B cell (primary cell): ENCODE measurements at places on chromosomes 7 and 10. TPM values are rescaled to one million over a fixed set of nuclear protein-coding genes. Genes with fewer than 3 reads are reported as not detected.

Gene CALD1
- 0.69 and 1.6 TPM in 2 replicates for total RNA-seq

Gene LIPM
- not detected in 2 replicates for total RNA-seq

Gene PPP1R3C
- total RNA-seq: not detected in 2 replicates

Gene CDC14C
- total RNA-seq: not detected in 2 replicates

Gene OSBPL3
- 67.6 and 80.6 TPM in 2 replicates for total RNA-seq

Gene CHCHD1
- 14.7 and 15.3 TPM in 2 replicates for total RNA-seq

Gene EFCAB10
- not detected in 2 replicates for total RNA-seq

Gene SVIL
- 0.74 and 1.5 TPM in 2 replicates for total RNA-seq

DNA sequence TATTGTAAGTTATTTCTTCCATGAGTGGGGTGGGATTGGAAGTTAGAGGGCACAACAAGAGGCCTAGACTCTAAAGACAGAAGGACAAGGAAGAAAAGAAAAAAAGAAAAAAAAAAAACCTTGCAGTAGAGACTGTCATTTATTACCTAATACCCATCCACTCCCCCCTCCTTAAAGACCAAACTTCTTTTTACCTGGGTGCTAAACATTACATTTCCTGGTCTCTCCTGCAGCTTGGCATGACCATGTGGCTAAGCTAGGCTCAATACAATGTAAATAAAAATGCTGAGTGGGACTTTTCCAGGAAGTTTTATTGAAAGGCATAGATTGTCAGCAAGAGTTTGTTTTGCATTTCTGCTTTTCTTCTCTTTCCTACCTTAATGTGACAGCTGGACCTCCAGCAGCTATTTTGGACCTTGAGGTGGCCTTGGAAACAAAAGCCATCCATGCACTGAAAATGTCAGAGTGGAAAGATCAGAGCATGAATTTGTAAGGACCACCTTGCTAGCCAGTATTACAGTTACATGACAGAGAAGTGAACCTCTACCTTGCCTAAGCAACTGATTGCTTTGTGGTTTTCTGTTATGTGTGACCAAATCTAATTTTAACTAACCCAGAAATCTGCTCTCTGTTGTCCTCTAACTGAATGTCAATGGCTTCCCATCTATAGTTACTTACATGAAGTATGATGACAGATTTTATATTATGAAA is 81.3 kb upstream of the SFMBT2 start:
- no peaks in the 10 kb centered on the region for H3K27me3 ChIP-seq
- no peak overlapping the region for H3K27ac ChIP-seq
- H3K4me1 ChIP-seq: peaks cover 36% of the 10 kb centered on the region
- H3K36me3 ChIP-seq: no peaks in the 10 kb centered on the region
- no peak for DNase-seq
- H3K4me3 ChIP-seq: no peak overlapping the region

DNA sequence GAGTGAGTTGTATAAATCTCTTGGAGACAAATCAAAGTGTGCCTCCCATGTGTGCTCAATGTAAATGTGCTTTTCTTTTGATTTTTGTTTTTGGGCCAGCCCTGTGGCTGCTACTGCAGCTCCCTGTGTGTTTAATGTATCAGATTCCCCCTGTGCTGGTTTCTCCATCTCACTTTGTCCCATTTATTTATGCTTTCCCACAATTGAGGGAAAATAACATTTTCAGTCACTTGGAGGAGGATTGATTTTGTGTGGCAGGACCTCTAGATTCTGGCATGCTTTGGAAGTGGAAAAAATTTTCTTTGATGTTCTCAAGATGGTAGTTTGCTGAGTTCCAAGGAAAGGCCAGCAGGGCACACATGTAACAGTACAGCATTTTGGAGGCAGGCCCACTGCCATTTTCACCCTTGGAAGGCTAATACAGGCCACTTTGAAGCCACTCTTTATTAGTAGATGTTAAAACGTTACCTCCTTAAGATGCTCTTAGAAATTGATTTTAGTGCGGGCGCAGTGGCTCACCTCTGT is 323.6 kb downstream of the BICC1 start:
- no peaks in the 10 kb centered on the region for H3K27me3 ChIP-seq
- H3K36me3 ChIP-seq: no peaks in the 10 kb centered on the region
- H3K27ac ChIP-seq: no peak overlapping the region

- no peaks in the 10 kb centered on the region for H3K27me3 ChIP-seq
- H3K36me3 ChIP-seq: no peaks in the 10 kb centered on the region
- H3K4me1 ChIP-seq: peaks cover 14% of the 10 kb centered on the region
- peak overlapping the region; percentile 82 for H3K4me3 ChIP-seq
- no peak for DNase-seq
- H3K27ac ChIP-seq: peak overlapping the region; percentile 96
Measured at GRCh38 chr10:101693651-101693977, 1.4 kb downstream of the FBXW4 start.

DNA sequence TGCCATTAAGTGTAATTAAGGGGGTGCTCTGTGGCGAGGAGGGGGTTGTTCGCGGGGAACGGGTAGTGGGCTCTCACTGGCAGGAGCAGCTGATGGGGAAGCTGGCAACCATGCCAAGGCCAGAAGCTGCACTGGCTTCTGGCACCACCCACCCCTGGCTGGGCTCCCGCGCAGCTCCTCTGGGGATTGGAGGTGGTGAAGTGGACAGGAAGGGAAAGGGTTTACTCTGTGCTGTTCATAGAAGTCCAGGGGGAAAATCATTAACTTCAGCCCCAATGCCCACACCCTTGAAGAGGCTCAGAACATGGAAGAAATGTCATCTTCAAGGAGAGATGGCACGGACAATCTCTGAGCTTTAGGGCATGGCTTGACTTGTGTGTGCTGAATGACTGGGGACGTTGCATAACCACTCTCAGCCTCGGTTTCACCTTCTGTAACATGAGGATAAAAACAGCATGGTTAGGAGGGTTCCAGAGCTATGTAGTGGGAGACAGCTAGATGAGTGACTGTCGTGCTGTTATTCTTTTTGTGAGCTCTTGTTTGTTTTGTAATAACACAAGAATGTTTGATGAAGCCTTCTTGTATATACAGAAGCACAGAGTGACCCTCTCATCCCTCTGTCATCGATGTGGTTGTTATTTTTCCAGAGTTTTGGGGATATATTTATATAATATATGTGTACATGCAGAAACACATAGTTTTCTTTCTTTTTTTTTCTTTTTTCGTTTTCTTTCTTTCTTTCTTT is 29.9 kb downstream of the KAZALD1 start:
- no peaks in the 10 kb centered on the region for H3K4me1 ChIP-seq
- DNase-seq: no peak
- no peaks in the 10 kb centered on the region for H3K27me3 ChIP-seq
- H3K27ac ChIP-seq: no peak overlapping the region

- no peak overlapping the region for H3K4me3 ChIP-seq
- H3K27ac ChIP-seq: no peak overlapping the region
- no peak for DNase-seq
- H3K4me1 ChIP-seq: peaks cover 29% of the 10 kb centered on the region
Measured at GRCh38 chr10:49298671-49298982, 343 bp upstream of the C10orf71 start.

GRCh38 chr7:1501487-1502270 is 2.5 kb downstream of the INTS1 start:
- H3K4me3 ChIP-seq: no peak overlapping the region
- H3K36me3 ChIP-seq: peaks cover 36% of the 10 kb centered on the region
- peaks cover 25% of the 10 kb centered on the region for H3K4me1 ChIP-seq
- H3K27ac ChIP-seq: no peak overlapping the region

- H3K4me1 ChIP-seq: no peaks in the 10 kb centered on the region
- DNase-seq: no peak
- no peaks in the 10 kb centered on the region for H3K36me3 ChIP-seq
- no peaks in the 10 kb centered on the region for H3K27me3 ChIP-seq
Measured at GRCh38 chr10:24042884-24043283, 166.1 kb upstream of the KIAA1217 start.

- H3K27ac ChIP-seq: no peak overlapping the region
- H3K4me1 ChIP-seq: no peaks in the 10 kb centered on the region
- no peaks in the 10 kb centered on the region for H3K27me3 ChIP-seq
- H3K36me3 ChIP-seq: no peaks in the 10 kb centered on the region
- no peak for DNase-seq
Measured at GRCh38 chr7:118252087-118252486, 27.6 kb downstream of the ANKRD7 start.

GRCh38 chr7:83301416-83301815 is 138.7 kb upstream of the PCLO start:
- no peak overlapping the region for H3K4me3 ChIP-seq
- H3K27ac ChIP-seq: no peak overlapping the region
- H3K4me1 ChIP-seq: no peaks in the 10 kb centered on the region
- H3K36me3 ChIP-seq: no peaks in the 10 kb centered on the region

- H3K4me1 ChIP-seq: no peaks in the 10 kb centered on the region
- no peak for DNase-seq
- no peak overlapping the region for H3K4me3 ChIP-seq
- H3K36me3 ChIP-seq: peaks cover 63% of the 10 kb centered on the region
Measured at GRCh38 chr7:152185558-152185957, 160.1 kb downstream of the GALNT11 start.

- H3K27me3 ChIP-seq: no peaks in the 10 kb centered on the region
- H3K27ac ChIP-seq: no peak overlapping the region
- H3K36me3 ChIP-seq: no peaks in the 10 kb centered on the region
- DNase-seq: no peak
Measured at GRCh38 chr7:85065888-85066485, 120.9 kb downstream of the SEMA3D start.

DNA sequence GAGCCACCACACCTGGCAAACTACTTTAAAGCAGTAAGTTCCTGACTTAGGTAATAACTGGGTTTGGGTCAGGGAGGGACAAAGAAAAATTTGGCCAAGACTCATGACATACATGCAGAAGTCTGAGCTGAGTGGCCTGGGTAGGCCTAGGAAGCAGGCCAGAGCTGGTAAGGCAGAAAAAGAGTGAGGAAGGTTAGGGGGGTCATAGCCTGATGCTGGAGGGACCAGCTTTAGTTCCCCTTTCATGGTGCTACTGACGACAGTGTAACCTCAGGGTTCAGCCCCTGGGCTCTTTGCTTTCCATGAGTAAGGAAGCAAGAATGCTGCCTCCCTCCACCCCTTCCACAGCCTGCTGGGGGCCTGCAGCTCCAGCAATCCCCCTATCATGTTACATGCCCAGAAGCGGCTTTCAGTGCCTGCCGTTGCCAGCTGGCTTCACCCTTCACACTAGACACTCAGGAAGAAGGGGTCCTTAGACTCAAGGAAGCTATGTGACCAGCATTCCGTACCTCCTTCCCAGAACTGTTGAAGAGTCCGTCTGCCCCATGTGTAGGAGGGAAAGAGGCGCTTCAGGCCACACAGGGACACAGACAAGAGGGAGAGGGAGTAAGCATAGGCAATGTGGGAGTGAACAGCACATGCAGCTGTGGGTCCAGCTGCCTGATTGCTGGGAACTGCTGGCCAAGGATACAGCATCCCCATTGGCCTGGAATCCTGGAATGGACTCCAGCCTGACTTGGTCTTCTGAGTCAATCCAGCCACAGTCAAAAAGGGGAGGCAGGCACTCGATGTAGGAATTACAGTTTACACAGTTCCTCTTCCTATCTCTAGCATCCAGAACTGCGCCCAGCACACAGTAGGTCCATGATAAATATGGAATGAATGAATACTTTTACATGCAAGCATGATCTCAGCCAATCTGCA is 4.1 kb upstream of the PLAU start:
- no peak overlapping the region for H3K4me3 ChIP-seq
- H3K4me1 ChIP-seq: peaks cover 20% of the 10 kb centered on the region
- no peaks in the 10 kb centered on the region for H3K36me3 ChIP-seq
- no peak for DNase-seq
- H3K27me3 ChIP-seq: peaks cover 35% of the 10 kb centered on the region

- H3K4me1 ChIP-seq: no peaks in the 10 kb centered on the region
- H3K27ac ChIP-seq: no peak overlapping the region
- H3K27me3 ChIP-seq: no peaks in the 10 kb centered on the region
- DNase-seq: peak; percentile 54
- H3K4me3 ChIP-seq: no peak overlapping the region
Measured at GRCh38 chr7:93245525-93246432, 13.6 kb downstream of the VPS50 start.

GRCh38 chr10:83617692-83618545 is 521.4 kb upstream of the GHITM start:
- H3K27me3 ChIP-seq: no peaks in the 10 kb centered on the region
- DNase-seq: no peak
- no peak overlapping the region for H3K4me3 ChIP-seq

DNA sequence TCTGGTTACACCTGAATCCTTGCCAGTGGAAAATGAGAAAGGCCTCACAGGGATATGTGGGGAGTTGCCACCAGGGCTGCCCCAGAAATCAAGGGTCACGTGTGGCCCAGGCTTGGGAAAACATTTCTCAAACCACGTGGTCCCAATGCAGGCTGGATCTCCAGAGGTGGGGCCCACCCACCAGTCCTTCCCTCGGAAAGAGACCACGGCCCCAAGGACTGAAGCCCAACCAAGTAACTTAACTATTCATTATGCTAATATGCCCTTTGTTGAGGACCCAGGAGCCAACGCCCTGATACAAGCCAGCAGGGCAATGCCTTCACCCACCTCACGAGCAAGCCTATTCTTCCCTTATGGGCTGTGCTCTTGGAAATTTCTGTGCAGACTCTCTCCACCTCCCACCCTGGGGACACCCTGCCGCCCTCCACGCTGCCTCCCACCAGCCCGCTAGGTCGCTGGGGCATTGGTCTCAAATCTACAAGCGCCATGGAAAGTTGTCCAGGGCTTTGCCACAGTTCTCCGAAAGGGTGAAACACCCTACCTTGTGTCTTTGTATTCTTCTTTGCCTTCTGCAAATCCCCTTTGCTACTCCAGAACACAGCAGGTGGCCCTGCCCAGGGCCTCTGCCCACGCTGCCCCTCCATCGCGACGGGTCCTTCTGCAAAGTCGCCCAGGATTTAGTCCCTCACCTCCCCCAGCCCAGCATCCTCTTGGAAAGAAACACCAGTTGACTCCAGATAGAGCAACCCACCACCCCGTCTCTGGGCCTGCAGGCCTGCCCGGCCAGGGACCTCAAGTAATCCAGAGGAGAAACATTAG is 8.8 kb downstream of the TNS3 start:
- H3K36me3 ChIP-seq: peaks cover 2% of the 10 kb centered on the region
- no peak for DNase-seq
- no peak overlapping the region for H3K27ac ChIP-seq

GRCh38 chr10:114420811-114421485 is 16.6 kb upstream of the AFAP1L2 start:
- H3K27ac ChIP-seq: no peak overlapping the region
- H3K4me1 ChIP-seq: no peaks in the 10 kb centered on the region
- no peaks in the 10 kb centered on the region for H3K27me3 ChIP-seq
- DNase-seq: no peak
- H3K4me3 ChIP-seq: no peak overlapping the region

GRCh38 chr7:150855476-150856302 is 3.4 kb downstream of the AOC1 start:
- no peaks in the 10 kb centered on the region for H3K36me3 ChIP-seq
- peaks cover 9% of the 10 kb centered on the region for H3K27me3 ChIP-seq
- no peaks in the 10 kb centered on the region for H3K4me1 ChIP-seq
- no peak overlapping the region for H3K27ac ChIP-seq
- no peak overlapping the region for H3K4me3 ChIP-seq
- DNase-seq: no peak

DNA sequence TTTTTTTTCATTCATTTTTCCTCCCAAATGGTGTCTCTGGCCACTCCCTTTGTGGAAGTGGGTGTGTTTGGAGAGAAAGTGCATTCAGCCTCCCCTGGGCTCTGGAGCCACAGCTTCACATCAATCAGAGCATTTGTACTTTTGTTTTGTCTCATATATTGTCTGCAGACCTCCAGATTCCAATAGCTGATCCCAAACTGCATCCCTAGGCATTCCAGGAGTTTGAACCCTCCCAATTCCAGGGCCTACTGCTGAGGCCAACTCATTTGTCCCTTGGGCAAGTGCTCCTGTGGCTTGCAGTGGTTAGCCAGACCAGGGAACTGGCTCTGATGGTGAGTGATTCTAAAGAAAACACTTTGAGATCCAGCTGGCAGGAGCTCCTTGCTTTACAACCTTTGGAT is 163.3 kb downstream of the IPMK start:
- no peaks in the 10 kb centered on the region for H3K27me3 ChIP-seq
- H3K27ac ChIP-seq: no peak overlapping the region
- DNase-seq: no peak
